ENCODE measurements at places on chromosomes 2 and 18.

DNA sequence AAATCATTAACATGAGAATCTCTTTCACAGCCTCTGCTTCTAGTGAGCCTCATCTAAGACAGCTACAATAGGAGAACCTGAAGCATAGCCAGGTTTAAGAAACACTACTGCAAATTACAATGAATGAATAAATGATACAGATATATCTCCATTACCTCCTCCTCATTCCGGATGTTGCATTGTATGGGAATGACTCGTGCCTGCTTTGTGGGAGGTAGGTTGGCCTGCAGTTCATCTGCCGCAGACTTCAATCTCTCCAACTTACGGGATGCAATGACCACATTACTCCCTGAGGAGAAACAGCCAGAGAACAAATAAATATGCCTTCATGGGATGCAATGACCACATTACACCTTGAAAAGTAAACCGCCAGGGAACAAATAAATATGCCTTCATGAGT is 15.4 kb downstream of the PECR start:
- DNase-seq = no peak

DNA sequence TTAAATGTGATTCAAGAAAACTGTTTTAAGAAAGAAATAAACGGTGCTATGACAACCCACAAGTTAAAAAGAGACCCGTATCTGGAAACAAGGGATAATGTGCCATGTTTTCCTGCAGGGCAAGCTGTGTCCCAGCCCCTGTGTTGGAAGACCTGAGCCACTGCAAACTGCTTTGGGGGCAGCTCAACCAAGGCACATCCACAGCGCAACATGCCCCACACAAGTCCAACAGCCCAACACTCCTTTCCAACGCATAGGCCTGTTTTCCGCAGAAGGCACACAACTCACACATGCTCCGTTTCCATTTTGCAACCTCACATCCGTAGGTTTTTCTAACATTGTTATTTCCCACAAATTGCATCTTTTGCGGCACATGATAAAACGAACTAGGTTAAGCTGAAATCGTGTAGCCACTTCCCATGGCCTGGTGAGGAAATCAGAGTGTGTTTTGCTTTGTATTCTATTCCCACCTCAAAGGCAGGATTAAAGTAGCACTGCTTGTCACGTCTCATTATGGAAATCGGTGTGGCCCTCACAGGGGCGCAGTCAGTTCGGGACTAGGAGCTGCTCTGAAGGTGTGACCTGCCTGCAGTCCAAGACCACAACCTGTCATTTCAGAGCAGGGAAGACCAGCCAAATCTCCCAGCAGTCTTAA is 50.5 kb upstream of the ZNF516 start:
- DNase-seq = no peak

- DNase-seq = no peak
Measured at GRCh38 chr2:18837240-18837639, 247.9 kb upstream of the NT5C1B start.

DNA sequence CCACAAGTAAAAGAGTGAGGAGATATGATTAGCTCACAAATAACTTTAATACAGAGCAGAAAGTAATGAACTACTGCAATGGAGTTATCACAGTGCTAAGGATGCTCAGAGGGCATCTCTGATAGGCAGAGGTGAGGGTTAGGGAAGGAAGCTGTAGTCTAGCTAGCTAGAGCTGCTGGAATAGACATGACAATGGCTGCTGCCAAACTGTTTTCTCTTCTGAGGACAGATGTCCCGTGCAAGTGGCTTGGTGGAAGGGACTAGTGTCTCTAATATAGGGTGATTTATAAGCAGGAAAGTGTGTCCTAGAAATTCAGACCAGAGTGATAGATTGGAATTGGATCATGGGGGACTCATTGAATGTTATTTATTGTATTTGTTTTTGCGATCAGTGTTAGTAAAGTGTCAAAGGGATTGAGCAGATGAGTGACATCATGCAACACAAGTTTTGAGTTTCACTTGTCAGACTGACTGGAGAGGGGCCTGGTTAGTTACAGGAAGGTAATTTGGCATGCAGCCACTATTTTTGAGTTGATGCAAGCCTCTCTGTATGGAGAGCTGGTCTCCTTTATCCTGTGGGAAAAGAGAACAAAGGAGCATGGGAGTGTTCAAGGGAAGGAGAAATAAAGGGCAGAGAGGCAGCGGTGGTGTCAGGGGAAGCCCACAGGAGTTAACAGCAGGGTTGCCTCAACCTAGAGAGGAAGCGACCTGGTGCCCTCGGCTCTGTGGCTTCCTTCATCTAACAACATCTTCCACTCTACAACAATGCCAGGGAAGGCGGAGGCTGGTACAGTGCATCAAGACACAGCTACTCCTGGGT is 1.9 kb downstream of the CTLA4 start:
- DNase-seq = no peak

GRCh38 chr18:37383036-37383785 is 182.4 kb downstream of the CELF4 start:
- DNase-seq = no peak

- DNase-seq = no peak
Measured at GRCh38 chr18:58272779-58273435, 228.9 kb downstream of the NEDD4L start.

DNA sequence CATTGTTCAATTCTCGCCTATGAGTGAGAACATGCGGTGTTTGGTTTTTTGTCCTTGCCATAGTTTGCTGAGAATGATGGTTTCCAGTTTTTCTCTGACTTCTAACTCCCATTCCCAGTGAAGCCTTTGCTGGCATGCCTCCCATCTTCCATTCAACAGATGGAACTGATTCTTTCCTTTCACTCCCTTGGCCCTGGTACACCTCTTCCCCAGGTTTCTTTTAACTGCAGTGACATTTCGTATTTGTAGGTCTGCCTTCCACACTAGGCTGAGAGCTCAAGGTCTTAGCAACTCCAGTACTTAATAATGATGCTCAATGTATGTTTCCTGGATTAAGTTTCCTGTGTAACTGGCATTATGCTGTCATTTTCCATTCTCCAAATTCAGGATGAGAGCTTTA is 48.5 kb downstream of the GAREM1 start:
- no peak for DNase-seq

- DNase-seq = no peak
Measured at GRCh38 chr18:55634545-55634944, 46.6 kb upstream of the TCF4 start.

DNA sequence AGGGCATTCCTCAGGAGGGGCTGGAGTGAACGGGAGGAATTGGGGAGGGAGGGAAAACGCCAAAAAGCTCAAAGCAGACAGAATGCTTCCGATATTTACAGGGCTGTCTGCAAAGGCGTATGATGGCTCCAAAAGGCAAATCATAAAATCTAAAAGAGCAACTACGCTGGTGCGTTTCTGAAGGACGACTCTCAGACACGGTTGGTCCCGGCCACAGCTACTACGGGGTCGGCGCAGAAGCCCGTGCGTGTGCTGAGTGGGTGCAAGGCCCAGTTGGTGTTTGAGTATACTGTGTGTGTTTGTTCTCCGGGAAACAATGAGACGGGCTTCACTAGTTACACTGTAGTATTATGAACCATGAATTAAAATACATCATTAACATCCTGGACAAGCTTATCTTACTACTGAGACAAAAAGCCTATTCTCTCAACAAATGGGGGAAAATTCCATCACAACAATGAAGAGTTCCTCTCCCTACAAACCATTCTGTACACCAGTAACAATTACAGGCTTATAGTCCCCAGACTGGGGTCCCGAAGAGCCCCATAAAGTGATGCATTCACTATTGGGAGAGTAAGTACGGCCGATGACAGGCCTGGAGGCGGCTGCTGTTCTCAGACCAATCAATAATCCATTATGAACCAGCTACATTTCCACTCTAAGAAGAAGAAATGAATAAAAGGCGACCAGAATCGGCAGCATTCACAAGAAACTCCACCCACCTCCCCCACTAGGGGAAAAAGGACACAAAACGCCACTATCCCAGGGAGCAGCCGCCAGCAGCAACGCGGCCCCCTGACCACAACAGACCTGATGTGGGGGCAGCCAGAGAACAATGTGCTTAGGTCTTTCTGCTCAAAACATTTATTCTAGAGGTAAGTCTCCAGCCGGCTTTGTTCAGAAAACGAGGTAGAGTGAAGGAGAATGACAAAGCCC is 43.4 kb downstream of the ZNF516 start:
- no peak for DNase-seq

- no peak for DNase-seq
Measured at GRCh38 chr2:16948053-16948452, 282.4 kb upstream of the CYRIA start.

GRCh38 chr2:40318921-40319320 is 133.0 kb downstream of the SLC8A1 start:
- no peak for DNase-seq

DNA sequence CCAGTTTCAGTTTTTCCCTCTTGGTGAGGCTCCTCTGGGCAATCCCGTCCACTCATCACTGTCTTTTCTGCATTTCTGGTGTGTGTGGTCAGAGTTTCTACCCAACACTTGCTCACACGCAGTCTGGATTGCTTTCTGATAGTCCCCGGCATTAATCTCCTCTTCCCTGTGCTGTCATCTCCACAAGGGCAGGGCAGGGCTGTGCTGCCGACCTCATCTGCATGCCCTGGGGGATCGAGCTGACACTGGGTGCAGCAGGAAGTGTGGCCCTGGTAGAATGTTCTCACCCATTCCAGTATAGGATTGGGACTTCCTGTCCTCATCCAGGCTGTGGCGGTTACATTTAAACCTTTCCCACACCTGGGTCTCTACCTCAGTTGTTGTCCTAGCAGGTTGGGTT is 80.0 kb upstream of the FAM136A start:
- no peak for DNase-seq

DNA sequence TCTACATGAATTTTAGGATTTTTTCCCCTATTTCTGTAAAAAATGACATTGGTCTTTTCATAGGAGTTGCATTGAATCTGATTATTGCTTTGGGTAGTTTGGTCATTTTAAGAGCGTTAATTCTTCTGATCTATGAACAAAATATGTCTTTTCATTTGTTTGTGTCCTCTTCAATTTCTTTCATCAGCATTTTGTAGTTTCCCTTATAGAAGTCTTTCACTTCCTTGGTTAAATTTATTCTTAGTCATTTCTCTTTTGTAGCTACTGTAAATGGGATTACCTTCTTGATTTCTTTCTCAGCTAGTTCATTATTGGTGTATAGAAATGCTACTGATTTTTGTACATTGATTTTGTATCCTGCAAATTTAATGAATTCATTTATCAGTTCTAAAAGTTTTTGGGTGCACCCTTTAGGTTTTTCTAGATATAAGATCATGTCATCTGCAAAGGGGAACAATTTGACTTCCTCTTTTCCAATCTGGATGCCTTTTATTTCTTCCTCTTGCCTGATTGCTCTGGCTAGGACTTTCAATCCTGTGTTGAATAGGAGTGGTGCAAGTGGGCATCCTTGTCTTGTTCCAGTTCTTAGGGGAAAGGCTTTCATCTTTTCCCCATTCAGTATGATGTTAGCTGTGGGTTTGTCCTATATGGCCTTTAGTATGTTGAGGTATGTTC is 36.6 kb upstream of the AAK1 start:
- no peak for DNase-seq
